ENCODE measurements at places on chromosomes 3 and 15.
A peak's percentile ranks its signal among the peaks of the same experiment; 100 is the strongest.

DNA sequence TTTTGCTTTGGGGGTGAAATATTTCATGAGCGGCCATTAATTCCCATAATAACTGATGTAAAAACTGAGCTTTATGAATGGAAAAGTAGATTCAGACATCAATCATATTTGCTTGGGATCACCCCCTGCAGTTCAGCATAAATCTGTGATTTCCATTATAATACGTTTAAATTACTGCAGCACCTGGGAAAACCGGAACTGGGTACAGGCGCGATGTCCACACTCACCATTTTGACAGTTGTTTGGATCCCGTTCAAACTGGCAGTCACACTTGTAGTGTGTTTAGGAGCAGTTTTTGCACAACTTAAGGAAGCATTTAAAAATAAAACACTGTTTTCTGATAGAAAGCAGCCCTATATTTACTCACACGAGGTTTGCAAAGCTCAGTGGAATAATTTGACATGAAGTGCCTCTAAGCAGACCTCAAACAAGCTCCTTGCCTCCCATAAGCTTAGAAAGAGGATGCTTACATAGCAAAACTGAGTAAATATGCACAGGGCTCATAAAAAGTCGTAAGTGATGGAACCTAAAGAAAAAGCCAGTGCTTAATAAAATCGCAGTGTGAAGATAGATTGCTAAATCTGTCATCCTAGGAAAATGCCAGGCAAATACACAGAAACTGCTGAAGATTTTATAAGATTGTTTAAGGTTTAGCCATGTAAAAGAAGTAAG, 377.6 kb downstream of the PTPRG start:
- DNase-seq, result no peak

DNA sequence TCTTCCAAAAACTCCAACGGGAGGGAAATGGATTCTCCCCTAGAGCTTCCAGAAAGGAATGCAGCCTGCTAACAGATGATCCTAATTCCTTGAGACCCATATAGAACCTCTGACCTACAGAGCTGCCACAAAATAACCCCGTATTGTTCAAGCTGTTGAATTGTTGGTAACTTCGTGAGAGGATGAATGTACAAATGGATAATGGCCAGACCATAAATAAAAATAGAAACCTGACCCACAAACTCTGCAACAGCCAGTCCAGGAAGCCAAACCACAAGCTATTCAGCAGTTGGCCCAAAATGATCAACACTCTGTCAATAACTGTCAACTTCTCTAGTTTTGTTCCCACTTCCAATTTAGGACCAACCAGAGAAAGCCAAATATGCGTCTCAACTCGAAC, 414.0 kb upstream of the ZNF717 start:
- DNase-seq, result no peak

- no peak for DNase-seq
These were observed 120.9 kb downstream of the ERC2 start for GRCh38 chr3:56347219-56347871.

GRCh38 chr15:76353903-76354302, 17.3 kb downstream of the ISL2 start:
- DNase-seq, result no peak

GRCh38 chr3:53089511-53089910, 40.7 kb downstream of the RFT1 start:
- no peak for DNase-seq

DNA sequence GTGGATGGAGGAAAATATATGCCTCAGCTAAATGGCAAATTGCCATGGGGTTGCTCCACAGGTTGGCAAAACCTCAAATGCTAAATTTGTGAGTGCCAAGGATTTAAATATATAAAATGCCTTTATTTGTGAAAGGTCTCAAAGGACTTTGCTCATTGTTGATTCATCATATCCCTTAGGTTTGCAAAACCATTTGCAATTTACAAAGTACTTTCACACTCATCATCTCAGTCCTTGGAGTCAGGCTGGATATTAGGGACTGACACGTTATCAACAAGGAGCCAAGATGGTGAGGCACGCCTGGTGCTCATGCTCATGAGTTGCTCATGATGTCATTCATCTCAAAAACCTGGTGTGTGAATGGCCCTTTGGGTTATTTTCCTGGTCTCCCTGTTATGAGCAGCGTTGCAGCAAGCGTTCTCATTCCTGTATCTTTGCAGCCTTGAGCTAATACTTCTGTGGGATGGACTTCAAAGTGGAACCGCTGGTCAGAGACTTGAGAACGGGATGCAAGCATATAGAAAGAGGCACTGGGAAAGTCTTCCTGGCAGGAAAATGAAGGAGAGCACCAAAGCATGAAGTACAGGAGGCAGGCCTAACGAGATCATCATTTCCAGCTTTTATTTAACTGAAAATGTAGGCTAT, 66.0 kb downstream of the MYO1E start:
- DNase-seq, result no peak

DNA sequence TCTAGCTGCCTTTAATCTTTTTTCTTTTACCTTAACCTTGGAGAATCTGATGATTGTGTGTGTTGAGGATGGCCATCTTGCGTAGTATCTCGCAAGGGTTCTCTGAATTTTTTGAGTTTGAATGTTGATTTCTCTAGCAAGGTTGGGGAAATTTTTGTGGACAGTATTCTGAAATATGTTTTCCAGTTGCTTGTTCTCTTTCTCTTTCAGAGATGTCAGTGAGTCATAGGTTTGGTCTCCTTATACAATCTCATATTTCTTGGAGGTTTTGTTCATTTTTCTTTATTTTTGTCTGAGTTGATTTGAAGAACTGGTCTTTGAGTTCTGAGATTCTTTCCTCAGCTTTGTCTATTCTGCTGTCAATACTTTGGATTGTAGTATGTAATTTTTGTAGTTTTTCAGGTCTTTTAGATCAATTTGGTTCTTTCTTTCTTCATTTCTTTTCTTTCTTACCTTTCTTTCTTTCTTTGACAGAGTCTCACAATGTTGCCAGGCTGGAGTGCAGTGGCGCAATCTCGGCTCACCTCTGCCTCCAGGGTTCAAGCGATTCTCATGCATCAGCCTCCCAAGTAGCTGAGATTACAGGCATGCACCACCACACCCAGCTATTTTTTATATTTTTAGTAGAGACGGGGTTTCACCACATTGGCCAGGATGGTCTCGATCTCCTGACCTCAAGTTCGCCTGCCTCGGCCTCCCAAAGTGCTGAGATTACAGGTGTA, 366.4 kb upstream of the RASGRP1 start:
- DNase-seq, result no peak

GRCh38 chr3:111373239-111373638, 168.8 kb upstream of the CD96 start:
- DNase-seq, result no peak

- DNase-seq, result peak; percentile 52
These were observed at the start of gene NRROS for GRCh38 chr3:196639483-196640296. NRROS (plus strand) TSS chr3:196639694; CDS start chr3:196654540, 14,846 bp downstream.

- no peak for DNase-seq
These were observed 10.8 kb downstream of the NMD3 start for GRCh38 chr3:161231861-161232260.

DNA sequence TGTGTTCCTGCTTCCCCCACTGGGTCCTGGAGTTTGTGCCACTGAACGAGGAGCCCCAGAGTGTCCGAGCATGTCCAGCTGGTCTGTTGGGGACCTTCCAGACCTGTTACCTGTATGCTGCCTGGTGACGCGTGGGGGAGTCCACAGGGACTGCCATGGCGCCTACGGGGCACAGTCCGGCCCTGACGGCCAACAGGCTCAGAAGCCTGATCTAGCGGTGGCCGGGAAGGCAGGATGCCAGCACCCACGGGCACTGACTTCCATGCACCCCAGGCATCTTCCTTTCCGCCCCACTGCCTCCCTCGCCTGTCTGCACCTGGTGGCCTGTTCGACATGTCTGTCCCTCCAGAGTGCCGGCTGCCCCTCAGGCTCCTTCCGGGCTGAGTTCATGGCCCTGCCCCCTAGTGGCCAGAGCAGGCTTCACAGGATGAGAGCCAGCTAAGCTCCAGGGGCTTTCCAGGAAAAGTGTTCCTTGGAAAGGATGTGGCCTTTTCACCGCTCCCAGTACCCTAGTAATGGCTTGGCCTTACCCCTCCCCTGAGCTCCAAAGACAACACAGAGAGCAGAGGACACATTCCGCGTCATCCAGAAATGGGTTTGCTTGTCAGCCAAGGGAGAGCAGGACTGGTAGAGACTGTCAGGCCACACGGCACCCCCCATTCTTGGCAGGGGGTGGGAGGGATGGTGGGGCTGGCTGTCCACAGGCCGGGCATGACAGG, 35.7 kb downstream of the NGRN start:
- DNase-seq, result peak; percentile 45

DNA sequence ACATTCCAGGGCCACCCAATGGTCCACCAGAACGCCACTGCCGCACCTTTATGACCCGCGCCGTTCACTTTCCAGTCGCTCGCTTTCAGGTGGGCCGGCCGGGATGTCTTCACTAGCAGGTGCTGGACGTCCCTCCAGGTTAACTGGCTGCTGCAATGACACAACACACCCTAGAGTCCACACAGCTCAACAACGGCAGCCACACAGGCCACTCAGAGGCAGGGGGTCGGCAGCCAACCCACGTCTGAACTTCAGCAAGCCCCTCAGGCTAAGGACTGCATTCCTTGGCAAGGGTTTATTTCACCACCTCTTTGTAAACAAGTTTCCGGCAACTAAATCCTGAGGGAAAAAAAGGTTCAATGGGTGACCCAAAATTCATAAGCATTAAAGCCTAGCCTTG, 89.2 kb upstream of the SNRPA1 start:
- DNase-seq, result no peak

DNA sequence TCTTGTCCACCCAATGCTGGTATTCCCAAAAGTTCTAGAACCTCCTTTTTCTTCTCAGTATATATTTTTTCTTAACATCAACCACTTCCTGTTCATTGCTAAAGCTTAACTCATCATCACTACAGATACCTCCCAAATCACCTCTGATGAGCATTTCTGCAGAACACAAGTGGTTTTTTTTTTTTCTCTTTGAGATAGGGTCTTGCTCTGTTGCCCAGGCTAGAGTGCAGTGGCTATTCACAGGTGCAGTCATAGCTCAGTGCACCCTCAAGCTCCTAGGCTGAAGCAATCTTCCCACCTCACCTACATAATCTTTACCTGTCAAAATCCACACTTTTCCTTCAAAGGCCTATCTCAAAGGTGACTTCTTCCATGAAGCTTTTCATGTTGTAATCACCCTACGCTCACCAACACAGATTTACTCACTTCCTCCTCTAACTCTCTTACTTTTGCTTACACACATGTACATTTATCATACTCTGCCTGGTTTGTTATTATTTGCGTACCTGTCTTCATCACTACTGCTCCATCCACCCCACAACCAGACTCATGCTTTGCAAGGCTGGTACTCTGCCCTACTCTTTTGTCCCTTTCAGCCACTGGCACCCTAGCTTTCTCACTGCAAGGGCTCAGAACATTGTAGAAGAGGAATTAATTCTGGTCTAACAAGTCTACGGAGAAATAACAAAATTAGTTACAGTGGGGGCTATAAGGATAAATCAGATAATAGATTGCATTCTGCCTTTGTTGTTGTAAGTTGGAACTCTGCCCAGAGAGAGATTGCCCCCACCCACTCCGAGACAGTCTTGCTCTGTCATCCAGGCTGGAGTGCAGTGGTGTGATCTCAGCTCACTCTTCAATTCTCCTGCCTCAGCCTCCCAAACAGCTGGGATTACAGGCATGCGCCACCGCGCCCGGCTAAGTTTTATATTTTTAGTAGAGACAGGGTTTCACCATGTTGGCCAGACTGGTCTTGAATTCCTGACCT, 27.5 kb downstream of the HERC1 start:
- no peak for DNase-seq

GRCh38 chr3:190746531-190746930, 116.0 kb downstream of the GMNC start:
- DNase-seq, result no peak

GRCh38 chr3:110687138-110687537, 384.5 kb upstream of the NECTIN3 start:
- DNase-seq, result no peak

GRCh38 chr3:45938864-45939263, 4.4 kb upstream of the CXCR6 start:
- DNase-seq, result peak; percentile 71

DNA sequence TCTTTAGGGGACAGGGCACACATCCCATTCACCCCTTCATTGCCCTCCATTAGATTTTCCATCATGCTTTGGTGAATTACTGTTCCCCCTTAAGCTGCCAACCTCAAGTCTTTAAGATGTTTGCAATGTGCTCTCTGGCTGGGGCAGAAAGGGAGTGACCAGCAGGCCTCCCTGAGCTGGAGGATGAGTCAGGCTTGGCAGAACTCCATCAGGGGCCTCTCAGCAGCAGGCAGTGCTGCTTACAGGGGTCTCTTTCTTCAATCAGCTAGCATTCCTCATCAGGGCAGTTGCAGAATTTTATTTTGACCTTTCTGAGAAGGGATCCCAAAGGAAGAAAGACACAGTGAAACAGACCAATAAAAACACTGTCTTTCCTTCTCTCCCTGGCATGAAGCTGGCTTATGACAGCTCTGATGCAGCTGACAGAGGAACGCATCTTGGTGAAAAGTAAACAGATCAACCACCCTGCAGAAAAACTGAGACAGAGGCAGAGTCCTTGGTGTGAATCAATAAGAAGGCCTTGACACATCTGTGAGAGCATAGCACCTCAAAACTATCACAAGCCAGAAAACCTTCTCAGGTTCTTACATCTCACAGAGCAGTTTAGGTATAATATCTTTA, 88.7 kb upstream of the MRPL3 start:
- DNase-seq, result no peak

- DNase-seq, result no peak
These were observed 24.9 kb upstream of the MYZAP start for GRCh38 chr15:57566834-57567233.

DNA sequence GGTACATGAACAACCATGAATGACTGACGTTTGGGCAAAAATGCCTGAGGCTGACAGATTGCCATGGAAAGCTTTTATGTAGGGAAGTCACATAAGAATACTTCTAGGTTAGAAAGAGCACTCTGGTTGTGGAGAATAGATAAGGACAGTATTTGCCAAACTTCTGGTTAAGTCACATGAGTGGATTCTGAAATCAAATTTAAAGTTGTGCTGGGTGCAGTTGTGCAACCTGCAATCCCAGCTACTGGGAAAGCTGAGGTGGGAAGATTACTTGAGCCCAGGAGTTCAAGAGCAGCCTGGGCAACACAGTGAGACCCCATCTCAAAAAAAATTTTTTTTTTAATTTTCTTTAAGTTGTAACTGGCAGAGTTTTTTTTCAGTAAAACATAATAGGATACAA, 7.2 kb upstream of the ZNF148 start:
- DNase-seq, result no peak

DNA sequence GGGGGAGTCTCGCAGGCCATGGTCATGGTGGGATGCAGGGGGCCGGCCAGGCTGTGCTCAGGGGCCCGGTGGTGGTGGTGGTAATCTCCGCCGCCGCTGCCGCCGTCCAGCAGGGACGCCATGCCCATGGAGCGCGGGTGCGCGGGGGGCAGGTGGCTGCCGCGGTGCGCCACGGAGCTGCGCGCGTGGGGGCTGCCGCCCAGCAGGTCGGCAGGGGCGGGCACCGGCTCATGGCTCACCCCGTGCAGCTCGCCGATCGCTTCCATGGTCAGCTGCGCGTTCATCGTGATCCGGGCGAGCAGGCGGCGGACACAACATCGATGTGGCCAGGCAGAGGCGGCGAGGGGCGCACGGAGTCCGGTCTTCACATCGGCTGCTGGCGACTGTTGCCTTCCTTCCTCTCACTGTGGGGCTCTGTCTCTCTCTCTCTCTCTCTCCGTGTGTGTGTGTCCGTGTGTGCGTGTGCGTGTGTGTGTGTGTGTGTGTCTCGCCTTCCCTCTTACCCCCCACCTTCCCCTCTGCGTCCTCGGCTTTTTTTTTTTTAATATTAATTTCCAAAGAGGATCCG, 451 bp downstream of the ONECUT1 start:
- no peak for DNase-seq

GRCh38 chr3:6825524-6825923, 35.4 kb upstream of the GRM7 start:
- DNase-seq, result no peak

- no peak for DNase-seq
These were observed 36.3 kb downstream of the TMEM44 start for GRCh38 chr3:194596906-194597305.
